PC-9 (cell line): ENCODE measurements at places on chromosomes 6 and 20.

DNA sequence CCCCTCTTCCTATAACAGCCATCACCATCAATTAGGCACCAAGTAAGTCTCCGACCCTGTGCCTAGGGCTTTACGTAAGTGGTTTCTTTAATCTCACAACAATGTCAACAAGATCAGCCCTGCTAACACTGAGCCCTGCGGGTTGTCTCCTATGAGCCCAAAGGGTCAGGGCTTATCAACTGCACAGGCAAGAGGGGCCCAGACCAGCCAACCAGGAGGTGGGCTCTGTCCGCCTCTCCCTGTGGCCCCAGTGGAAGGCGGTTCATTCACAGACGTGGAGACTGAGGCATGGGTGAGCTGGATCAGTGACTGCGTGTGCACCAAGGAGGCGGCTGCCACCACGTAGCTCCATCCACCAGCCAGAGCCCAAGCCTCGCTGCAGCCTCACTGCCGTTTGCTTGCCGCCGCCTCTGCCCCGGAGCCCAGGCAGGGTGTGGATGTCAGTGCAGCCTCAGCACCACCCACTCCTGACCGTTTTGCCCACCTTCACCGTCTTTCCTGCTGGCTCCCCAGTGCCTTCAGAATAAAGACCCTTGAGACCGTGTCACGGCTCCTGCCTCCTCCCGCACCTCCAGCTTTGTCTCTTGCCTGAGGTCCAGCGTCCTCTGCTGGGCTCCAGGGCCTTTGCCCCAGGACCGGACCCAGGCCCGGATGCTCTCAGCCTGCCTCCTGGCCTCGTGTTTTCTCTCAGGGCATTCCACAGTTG, 78.7 kb downstream of the DLL1 start:
- H3K4me3 ChIP-seq = no peak overlapping the region
- H3K4me1 ChIP-seq = no peaks in the 10 kb centered on the region
- DNase-seq = no peak
- H3K27ac ChIP-seq = no peak overlapping the region
- no peaks in the 10 kb centered on the region for H3K36me3 ChIP-seq
- H3K27me3 ChIP-seq = peaks cover 57% of the 10 kb centered on the region

- H3K4me1 ChIP-seq = no peaks in the 10 kb centered on the region
- no peaks in the 10 kb centered on the region for H3K36me3 ChIP-seq
- H3K4me3 ChIP-seq = no peak overlapping the region
- no peaks in the 10 kb centered on the region for H3K27me3 ChIP-seq
- H3K27ac ChIP-seq = no peak overlapping the region
Measured at GRCh38 chr6:100999034-100999597, 118.0 kb upstream of the ASCC3 start.

- no peak for DNase-seq
- H3K4me3 ChIP-seq = no peak overlapping the region
- peaks cover 9% of the 10 kb centered on the region for H3K36me3 ChIP-seq
- peaks cover 25% of the 10 kb centered on the region for H3K4me1 ChIP-seq
Measured at GRCh38 chr6:32191696-32192607, 491 bp downstream of the GPSM3 start.

DNA sequence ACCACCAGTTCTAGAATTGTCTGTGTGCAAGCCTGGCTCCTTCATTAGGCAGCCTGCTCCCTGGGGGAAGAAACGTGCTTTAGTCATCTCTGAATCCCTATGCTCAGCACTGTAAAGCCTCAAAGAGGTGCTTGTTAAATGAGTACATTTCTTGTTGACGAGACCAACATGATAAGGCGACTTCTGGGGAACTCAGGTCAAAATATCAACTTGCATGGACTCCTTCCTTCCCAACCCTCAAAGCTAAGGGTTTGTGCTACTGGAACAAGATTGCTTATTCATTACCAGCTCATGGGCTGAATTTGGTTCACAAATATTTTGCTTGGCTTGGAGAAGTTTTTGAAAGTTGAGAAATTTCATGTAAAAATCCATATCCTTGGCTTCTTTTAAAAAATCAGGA, 10.6 kb downstream of the KCNG1 start:
- no peak for DNase-seq
- no peaks in the 10 kb centered on the region for H3K4me1 ChIP-seq
- H3K4me3 ChIP-seq = no peak overlapping the region
- no peaks in the 10 kb centered on the region for H3K36me3 ChIP-seq
- no peak overlapping the region for H3K27ac ChIP-seq

- H3K4me3 ChIP-seq = no peak overlapping the region
- DNase-seq = no peak
- H3K27ac ChIP-seq = no peak overlapping the region
- H3K4me1 ChIP-seq = peaks cover 39% of the 10 kb centered on the region
- H3K27me3 ChIP-seq = no peaks in the 10 kb centered on the region
Measured at GRCh38 chr6:3793545-3793944, 42.0 kb upstream of the PXDC1 start.

- DNase-seq = no peak
- no peak overlapping the region for H3K4me3 ChIP-seq
- no peaks in the 10 kb centered on the region for H3K27me3 ChIP-seq
Measured at GRCh38 chr6:22819209-22819608, 249.8 kb downstream of the HDGFL1 start.

- H3K4me1 ChIP-seq = no peaks in the 10 kb centered on the region
- H3K4me3 ChIP-seq = no peak overlapping the region
- no peaks in the 10 kb centered on the region for H3K27me3 ChIP-seq
Measured at GRCh38 chr6:150606647-150607328, 7.1 kb downstream of the PLEKHG1 start.

- no peak overlapping the region for H3K27ac ChIP-seq
- H3K27me3 ChIP-seq = peaks cover 62% of the 10 kb centered on the region
- no peaks in the 10 kb centered on the region for H3K36me3 ChIP-seq
- H3K4me1 ChIP-seq = no peaks in the 10 kb centered on the region
Measured at GRCh38 chr20:52747845-52748284, 224.3 kb upstream of the TSHZ2 start.

DNA sequence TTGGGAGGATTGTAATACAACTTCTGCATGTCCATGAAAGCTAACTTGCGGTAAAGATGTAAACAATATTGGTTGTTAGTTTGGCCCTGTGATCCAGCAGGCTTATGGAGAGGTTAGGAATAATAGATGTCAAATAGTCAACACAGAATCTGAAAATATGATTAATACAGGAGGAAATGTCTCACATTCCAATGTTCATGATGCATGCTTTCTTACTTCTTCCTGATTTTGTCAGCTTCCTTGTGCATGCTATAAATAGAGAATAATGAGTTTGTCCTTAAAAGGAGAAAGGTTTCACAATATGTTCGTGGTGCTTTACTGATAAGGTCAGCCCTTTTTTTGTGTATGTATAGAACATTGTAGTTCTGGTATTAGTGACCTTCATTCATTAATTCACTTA, 136.7 kb downstream of the MMUT start:
- DNase-seq = no peak
- peak overlapping the region; percentile 68 for H3K27ac ChIP-seq
- H3K4me1 ChIP-seq = peaks cover 26% of the 10 kb centered on the region
- H3K4me3 ChIP-seq = no peak overlapping the region

GRCh38 chr6:113651120-113651519, 206.0 kb upstream of the MARCKS start:
- no peak for DNase-seq
- no peaks in the 10 kb centered on the region for H3K27me3 ChIP-seq
- 0 out of 2 replicates have a peak, but pooled peaks cover 4% of the 10 kb centered on the region for H3K36me3 ChIP-seq
- H3K4me1 ChIP-seq = peaks cover 26% of the 10 kb centered on the region

GRCh38 chr6:3380344-3381232, 76.3 kb downstream of the SLC22A23 start:
- H3K27ac ChIP-seq = no peak overlapping the region
- no peak overlapping the region for H3K4me3 ChIP-seq
- no peaks in the 10 kb centered on the region for H3K36me3 ChIP-seq
- peaks cover 45% of the 10 kb centered on the region for H3K4me1 ChIP-seq

GRCh38 chr6:43129434-43130194, 41.5 kb upstream of the SRF start:
- H3K36me3 ChIP-seq = no peaks in the 10 kb centered on the region
- H3K27me3 ChIP-seq = no peaks in the 10 kb centered on the region
- H3K4me1 ChIP-seq = 0 out of 2 replicates have a peak, but pooled peaks cover 7% of the 10 kb centered on the region

DNA sequence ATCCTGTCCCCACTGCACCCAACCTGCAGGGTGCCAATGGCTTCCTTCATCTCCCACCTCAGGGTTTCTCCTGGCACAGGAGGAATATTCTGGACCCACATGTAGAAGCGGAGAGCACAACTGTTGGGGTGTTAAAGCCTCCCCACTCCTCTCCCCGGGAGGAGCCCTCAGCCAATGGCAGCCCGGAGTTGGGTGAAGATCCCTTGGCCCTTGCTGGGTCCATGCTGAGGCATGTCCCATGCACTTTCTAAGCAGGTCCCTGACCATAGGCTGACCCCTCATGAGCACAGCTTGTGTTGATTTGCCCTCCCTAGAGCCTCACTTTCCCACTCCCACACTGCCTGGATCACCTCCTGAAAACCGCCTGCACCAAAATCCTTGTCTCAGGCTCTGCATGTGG, 97.2 kb upstream of the PMEPA1 start:
- H3K36me3 ChIP-seq = no peaks in the 10 kb centered on the region
- no peak overlapping the region for H3K4me3 ChIP-seq
- no peak for DNase-seq
